MCF 10A (cell line): ENCODE measurements at places on chromosomes 4 and X.

- DNase-seq = no peak
These were observed 96.1 kb upstream of the FAM9B start for GRCh38 chrX:9130031-9130430.

DNA sequence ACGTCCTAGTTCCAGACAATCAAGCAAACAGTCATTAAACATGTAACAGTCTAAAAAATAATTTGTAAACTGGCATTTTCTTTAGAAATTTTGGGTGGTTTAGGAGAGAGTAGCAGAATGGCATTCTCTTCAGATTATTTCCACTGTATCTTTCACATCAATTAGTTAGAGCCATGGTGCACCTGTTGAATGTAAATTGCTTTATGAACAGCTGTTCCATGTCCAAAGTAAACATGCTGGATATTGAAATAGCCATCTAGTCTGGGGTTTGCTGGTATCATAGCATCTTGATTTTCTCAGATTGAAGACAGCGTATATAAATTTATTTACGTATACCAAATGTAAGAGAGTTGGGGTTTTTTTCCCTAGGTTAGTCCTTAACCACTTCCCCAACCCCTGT is 143.6 kb downstream of the RCHY1 start:
- DNase-seq = no peak

DNA sequence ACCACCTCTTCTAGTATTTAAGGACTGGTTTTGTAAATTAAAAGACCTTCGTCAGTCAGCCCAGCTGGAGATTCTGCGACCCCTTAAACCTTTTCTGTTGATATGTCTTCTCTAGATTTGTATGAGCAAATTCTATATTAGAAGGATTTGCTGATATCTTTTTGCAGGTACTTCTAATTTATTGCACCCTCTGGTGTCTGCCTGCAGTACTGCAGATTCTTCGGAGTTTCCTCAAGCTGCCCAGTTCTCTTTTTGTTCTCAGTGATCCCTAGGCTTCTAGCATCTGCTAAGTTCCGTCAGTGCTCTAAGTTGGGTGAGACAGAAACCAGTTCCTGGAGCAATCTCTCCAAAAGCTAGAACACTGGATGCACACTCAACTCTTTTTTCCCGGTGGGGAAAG is 545.2 kb downstream of the C4orf33 start:
- peak; percentile 63 for DNase-seq

GRCh38 chrX:112678831-112679230 is 907 bp downstream of the LHFPL1 start:
- DNase-seq = no peak

DNA sequence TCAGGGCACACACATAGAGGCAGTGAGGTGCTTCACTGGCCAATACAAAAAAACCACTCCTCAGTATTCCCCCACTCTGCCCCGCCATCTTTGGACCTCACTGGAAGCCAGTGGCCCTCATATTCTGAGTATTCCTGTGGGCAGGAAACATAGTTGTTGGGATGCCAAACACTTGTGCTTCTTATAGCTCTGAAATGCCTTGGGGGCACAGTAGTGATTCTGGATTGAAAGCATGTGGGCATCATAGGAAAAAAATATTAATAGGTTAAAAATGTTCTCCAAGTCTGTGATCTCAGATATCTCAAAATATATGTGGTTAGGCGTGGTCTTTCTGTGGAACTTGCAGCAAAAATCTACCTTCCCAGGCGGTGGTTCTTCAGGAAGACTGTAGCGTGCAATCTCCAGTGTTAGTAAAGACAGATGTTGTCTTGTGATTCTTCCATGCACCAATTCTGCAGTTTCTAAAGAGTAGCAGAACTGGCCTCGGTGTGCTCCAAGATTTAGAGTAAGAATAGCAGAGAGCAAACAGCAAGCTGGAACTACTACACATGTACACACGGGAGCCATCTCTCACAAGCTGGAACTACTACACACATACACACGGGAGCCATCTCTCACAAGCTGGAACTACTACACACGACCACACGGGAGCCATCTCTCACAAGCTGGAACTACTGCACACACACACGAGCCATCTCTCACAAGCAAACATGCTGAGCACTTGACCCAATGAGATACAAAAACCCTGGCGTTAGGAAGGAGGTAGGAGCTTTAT is 8.0 kb upstream of the TENM3 start:
- no peak for DNase-seq

DNA sequence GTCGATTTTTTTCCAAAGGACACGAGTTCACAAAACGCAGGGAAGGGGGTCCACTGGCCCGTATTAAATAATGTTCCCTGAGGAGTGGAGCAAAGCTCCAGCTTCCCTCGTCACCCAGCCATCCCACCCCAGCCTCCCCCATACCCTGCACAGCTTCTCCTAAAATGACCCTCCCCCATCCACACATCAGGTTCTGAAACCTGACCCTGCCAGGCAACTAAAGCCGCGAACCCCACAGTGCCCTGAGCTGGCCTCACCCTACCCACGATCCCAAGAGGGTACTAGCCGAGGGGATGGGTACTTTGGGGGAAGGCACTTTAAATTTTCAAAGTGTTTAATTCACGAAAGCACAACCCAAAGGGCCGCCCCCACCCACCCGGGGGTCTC is 634 bp downstream of the APOO start:
- DNase-seq = no peak

DNA sequence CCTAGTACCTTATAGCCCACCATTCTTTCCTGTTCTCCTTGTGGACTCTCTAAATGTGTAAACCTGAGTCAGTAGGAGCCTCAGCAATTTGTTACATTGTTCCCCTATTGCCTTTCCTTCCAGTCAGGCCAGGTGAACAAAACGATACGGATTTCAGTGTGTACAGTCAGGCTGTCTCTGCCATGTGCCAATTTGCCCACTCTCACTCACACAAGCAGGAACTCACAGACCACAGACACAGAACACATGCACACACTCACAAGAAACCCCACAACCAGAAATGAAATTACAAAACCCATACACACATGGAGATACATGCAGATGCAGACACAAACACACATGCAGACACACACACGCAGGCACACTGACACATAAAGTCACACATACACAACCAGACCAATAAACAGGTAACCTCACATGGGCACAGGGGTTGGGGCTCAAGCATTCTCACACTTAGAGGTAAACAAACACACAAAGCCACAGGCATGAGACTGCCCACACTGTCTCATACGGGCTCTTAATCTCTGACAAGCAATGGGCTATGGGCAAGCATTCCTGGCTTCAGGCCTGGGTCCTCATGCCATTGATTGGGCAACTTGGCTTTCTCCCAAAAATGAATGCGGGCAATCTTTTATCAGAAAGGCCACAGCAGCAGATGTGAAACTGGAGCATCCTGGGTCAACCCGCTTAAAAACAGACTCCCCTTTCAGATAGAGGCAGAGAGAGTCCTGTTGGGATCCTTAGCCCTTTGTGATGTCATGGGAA is 68.7 kb downstream of the NBDY start:
- peak; percentile 65 for DNase-seq

GRCh38 chr4:96473246-96473645 is 633.4 kb downstream of the PDHA2 start:
- DNase-seq = no peak

GRCh38 chr4:145177906-145178538 is 2.4 kb downstream of the OTUD4 start:
- DNase-seq = peak; percentile 45

GRCh38 chr4:11470438-11471045 is 41.8 kb upstream of the HS3ST1 start:
- no peak for DNase-seq

GRCh38 chr4:12924728-12925320 is 559.3 kb downstream of the RAB28 start:
- no peak for DNase-seq

DNA sequence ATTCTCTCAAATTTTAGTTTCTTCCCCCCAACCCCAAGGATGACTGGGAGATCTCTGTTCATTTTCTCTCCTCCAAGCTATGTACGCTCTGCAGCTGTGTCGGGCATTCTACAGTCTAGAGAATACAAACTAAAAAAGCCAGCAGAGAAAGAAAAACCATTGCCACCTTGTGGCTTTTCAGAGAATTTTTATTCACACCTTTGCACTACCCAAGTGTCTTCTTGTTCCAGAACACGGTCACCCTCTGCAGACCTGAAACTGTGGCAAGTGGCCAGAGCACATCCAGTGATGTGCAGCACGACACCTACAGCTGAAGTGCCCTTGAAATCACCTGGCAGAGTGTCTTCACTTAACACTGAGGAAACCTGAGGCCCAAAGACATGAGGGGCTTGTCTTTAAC is 68.6 kb downstream of the CHST7 start:
- DNase-seq = peak; percentile 38

DNA sequence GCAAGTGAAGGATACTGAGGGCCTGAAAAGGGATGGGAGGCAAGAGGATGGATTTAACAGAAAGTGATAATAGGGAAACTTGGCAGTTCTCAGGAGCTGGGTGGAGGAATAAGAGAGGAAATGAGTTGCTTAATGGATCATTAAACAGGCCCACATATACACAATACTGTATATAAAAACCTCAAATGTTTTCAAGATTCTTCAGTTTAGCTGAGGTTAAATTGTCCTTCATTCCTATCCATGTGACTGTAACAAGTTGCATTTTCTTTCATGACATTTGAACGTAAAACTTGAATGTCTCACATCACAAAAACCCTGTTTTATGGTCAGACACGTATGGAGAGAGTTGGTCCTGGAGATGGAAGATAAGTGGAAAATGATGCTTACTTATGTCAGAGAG is 76.5 kb upstream of the PLAC8 start:
- no peak for DNase-seq

- DNase-seq = no peak
These were observed 179.6 kb downstream of the CCNG2 start for GRCh38 chr4:77336411-77337142.

DNA sequence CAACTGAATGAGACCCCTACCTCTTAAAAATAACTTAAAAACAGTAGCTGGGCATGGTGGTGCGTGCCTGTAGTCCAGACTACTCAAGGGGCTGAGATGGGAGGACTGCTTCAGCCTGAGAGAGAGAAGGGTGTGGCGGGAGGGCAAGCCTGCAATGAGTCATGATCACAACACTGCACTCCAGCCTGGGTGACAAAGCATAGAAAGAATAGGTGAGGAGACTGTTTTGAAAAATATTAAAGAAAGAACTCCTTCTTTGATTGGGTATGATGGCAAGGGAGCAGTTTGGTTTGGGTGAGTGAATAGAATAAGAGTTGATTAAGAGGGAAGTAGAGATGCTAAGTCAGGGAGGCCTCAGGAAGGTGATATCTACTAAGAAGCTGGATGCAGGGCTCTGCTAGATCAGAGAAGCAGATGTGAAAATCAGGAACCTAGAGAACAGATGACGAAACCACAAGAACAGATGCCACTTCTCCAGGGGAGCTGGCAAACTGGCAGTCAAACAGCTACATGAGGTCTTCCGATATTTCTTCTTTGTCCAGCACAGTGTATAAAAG is 318.6 kb downstream of the OPHN1 start:
- DNase-seq = peak; percentile 47

DNA sequence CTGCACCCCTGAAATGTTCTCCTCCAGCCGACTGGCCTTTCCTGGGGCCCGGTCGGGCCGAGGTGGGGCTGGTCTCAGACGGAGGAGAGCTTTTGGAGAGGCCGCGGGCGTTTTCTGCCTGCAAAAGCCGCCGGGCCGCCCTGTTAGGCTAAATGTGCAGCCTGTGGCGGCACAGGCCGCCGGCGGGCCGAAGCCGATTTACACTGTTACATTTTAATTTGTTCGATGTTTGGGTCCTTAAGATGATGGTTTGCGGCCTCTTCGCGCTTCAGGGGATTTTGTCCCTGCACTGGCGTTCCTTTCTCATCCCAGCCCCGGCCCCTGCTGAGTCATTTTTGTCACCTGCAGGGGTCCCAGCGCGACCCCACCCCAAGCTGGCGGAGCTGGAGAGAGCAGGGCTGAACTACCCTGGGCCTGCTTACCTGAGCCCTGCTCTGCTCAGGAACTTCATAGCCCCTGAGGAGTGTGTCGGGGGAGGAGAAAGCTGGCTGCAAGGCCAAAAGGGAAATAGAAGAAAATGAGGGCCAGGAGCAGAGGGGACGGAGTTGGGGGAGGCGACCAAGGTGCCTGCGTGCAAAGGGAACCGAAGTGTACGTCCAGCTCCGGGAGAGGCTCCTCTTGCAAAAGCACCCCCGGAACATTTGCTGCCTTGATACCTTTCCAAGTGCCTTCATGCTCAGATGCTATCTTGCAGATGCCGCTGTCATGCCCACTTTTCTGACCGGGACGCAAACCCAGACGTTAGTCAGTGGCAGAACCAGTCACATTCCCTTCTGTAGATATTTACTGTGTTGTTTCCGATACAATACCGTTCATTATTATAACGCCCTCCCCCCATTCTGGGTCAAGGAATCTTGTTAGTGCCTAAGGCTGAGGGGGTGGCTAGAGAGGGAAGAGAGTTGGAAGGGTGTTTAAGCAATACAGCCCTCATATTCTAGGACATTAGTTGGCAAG is 977 bp upstream of the RBBP7 start:
- no peak for DNase-seq

DNA sequence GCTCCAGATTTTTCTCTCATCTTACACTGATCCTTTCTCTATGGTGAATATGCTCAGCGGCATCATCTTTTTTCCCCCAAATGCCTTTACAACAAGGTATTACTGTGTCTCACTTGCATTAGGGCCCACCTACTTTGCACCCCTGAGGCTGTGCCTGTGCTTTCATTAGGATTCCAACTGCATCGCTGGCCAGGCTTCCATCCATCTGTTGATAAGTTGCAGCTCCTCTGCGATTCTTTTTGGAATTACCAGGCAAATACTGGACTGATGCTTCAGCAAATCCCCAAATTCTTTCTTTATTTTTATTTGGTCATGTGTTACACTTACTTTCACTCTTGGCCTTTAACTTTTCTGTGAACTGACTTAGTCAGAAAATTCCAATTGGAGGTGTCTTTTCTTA is 77.3 kb downstream of the AFF2 start:
- DNase-seq = no peak

GRCh38 chr4:188372058-188372457 is 232.8 kb downstream of the TRIML1 start:
- DNase-seq = peak; percentile 73

GRCh38 chr4:184362396-184362795 is 112.0 kb downstream of the IRF2 start:
- no peak for DNase-seq

DNA sequence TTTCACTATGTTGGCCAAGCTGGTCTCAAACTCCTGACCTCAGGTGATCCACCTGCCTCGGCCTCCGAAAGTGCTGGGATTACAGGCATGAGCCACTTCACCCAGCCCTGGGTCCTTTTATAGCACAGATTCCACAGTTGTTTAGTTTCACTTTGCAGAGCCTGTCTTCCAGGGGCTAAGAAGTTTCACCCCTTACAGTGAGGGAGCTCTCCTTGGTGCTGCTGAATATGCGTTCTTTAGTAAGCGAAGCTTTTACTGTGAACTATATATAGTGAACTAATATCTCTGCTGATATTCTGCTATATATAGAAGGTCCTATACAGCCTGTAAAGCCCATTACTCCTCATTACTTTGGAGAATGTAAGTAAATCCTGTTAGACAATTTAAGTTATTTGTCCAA is 4.2 kb downstream of the TCEAL6 start:
- peak; percentile 5 for DNase-seq
